ENCODE measurements at places on chromosomes 5 and 9.

DNA sequence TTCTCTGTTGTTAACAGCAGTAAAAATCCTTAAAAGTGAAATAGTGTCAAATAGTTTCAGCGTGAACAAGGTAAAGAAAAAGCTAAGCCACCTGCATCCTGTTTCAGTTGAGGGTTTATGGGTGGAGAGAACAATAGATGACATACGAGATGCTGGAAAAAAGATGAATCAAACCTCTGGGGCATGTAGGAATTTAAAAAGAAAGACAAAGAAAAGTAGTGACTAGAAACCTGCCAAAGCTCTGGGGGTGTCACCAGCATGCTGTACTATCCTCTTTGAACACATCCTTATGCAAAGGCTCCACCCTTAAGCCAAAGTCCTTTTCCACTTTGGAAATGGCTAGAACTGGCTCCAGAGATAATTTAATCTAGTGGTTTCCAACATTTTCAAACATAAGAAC, 22.2 kb downstream of the SCAI start:
- DNase-seq = no peak

GRCh38 chr5:18105449-18105848, 471.2 kb downstream of the TAF11L14 start:
- no peak for DNase-seq

DNA sequence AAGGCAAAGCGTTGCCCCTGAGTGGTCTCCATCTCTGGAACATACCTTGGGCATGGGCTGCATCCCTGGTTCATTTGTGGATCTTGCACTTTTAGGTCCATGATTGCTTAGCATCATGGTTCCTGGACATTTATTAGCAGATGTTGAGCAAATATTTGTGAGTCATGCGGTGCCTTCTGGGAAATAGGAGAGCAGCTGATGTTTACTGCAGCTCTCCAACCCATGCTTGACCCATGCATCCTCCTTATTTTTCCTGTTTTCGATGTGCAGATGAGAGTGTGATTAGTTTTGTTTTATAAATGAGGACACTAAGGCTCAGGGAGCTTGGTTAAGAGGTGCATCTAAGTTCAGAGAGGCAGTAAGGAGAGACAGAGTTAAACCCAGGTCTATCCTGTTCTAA, 253.7 kb downstream of the ICE1 start:
- DNase-seq = no peak

- DNase-seq = no peak
These were observed 56.7 kb downstream of the HSPA4 start for GRCh38 chr5:133108481-133108921.

DNA sequence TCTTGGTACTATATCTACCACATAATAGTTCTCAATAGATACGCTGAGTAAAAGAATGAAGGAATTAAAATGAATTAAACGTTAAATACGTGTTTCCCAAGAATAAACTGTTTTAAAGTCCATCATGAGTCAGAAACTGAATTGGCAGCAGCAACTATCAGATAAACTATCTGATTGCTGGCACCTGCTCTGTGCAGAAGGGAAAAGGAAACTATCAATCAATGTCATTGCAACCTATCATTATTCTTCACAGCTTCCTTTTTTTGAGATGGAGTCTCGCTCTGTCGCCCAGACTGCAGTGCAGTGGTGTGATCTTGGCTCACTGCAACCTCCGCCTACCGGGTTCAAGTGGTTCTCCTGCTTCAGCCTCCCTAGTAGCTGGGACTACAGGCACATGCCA, 8.8 kb upstream of the WDR36 start:
- no peak for DNase-seq

Measured in activated CD4-positive, alpha-beta T cell treated with anti-CD3 and anti-CD28 coated beads, Interleukin-2, Interleukin-4, amounts not matched to agents 100 ng/mL and 50 ng/mL, durations not matched to agents 16 hours and 8 hours (primary cell).